ENCODE measurements at places on chromosomes 3 and 15. TPM values are rescaled to one million over a fixed set of nuclear protein-coding genes. Genes with fewer than 3 reads are reported as not detected.

Gene CHRFAM7A
- 17.5 TPM for total RNA-seq

- no peak for DNase-seq
These were observed 843.8 kb downstream of the VGLL3 start for GRCh38 chr3:86147119-86147518.

DNA sequence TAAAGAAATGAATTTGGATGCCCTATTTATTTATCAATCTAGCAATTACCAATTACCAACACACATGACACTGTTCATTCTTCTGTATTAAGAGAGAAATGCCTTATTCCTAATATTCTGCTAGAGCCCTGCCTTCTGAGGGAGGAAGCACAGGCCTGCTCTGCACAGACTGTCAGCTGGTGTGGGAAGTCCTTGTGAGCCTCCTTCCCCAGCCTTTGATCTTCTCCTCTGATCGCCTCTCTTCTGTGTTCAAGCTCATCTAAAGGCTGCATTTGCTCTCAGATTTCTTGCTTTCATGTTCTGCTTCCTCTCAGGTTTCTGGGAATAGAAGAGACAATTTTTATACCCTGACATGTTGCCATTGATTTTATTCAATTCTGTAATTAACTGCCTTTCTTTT is 290.6 kb upstream of the UMPS start:
- no peak for DNase-seq

Gene LRRC31
- not detected for total RNA-seq

- DNase-seq: no peak
These were observed 49.1 kb downstream of the AKAP13 start for GRCh38 chr15:85429522-85429921.

- no peak for DNase-seq
These were observed 33.8 kb upstream of the SUCLG2 start for GRCh38 chr3:67688231-67688630.

Measured in Daoy (cell line).